ENCODE measurements at places on chromosomes 11 and 22.
A peak's percentile ranks its signal among the peaks of the same experiment; 100 is the strongest.

DNA sequence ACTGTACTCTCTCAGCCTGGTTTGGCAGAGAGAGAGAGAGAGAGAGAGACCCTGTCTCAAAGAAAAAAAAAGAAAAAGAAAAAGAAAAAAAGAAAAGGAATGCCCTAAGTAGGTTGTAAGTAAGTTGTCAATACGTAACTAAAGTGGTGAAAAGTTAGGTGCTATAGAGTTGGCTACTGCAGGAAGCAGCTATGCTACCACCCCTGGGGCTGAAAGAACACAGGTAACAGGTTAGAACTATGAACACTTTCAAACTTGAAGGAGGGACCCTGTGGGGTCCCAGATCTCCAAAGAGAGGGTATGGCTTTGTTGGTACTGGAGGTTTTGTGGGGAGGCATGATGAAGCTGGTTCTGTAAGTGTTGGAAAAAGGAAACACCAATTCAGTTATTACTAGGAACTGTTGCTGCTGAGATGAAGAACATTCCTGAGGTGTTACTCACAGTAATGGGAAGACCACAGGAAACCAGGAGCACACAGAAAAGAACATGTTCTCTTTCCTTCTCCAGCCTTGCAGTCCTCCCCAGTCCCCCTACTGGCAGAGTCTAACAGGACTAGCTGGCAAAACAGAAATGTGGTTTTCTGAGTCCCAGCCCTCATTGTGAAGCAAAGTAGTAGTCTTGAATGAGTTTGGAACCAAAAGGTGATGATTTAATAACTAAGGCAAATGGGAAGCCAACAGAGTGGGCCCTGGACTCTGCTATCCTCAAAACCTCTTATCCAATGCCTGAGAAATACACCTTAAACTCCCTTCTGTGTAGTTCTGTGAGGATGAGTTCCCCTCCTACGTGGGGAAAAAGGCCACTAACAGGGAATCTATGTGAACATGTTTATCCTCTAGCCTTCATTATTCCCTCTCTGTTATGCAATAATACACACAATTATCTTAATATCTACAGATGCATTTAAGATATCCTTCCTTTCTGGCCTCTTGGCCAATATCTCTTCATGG, 427.0 kb upstream of the DDI1 start:
- no peak for DNase-seq

DNA sequence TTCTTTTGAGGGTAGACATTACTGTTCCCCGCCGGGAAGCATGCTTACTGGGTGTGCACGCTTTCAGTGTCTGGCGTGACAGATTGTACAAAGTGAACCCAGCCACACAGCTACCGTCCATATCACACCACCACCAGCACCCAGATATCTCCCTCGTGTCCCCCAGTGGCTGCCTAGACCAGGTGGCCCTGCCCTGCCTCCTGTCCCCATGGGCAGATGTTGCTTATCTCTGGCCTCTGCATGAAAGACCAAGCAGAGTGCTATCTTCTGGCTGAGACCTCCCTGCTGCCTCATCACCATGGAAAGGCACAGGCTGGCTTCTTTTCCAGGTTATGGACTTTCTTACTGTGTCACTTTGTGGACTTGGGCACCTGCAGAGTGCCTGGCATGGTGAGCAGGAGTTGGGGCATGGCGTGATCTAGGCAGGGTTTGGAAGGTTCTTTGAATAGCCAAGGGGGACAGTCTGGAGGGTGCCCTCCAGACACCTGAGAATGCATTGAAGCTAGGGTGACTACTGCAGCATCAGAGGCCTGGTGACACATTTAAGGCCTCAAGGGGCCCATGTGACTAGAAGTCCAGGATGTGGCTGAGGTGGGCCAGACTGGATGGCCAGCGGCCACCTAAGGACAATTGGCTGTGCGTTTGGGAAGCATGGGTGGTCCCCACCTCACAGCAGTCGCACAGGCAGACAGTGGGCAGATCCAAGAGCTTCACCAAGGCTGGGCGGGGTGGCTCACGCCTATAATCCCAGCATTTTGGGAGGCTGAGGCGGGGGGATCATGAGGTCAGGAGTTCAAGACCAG, 4.7 kb downstream of the TANGO2 start:
- no peak for DNase-seq

DNA sequence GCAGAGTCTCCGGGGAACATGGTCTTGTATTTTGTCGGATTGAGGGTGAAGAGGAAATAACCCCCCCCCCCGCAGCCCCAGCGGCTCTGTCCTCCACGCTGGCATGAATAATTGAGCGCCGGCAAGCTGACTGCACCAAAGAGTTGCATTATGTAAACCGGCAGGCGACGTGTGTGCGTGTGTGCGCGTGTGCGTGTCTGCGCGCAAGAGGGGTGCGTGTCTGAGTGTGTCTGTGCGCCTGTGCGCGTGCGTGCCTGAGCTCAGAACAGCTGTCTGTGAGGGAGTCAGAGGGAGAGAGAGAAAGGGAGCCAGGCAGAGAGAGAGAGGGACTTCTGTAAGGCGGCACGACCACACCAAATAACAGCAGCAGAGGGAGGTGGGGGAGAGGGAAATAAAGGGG, 94.4 kb downstream of the SCN3B start:
- DNase-seq: no peak

- DNase-seq: peak; percentile 33
These were observed 101.9 kb downstream of the WT1 start for GRCh38 chr11:32333320-32333991.

GRCh38 chr11:75606099-75606498, 44.0 kb downstream of the SERPINH1 start:
- no peak for DNase-seq

GRCh38 chr11:76700177-76701100, 29.9 kb upstream of the LRRC32 start:
- DNase-seq: no peak

- DNase-seq: no peak
These were observed 35.2 kb downstream of the IFT27 start for GRCh38 chr22:36740716-36741115.

DNA sequence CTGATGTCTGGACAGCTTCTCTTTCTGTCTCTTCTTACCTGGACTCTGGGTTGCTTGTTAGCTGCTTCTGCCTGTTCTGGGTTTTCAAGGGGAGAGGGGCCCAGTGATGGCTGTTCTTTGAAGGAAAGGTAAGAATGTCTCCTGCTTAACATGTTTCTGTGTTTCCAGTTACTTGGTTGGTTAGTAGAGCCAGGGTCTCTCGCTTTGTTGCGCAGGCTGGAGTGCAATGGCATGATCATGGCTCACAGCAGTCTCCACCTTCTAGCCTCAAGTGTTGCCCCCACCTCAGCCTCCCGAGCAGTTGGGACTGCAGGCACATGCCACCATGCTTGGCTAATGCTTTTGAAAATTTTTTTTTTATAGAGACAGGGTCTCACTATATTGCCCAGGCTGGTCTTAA, 126.6 kb downstream of the BCR start:
- DNase-seq: no peak

GRCh38 chr11:75279273-75279672, 38.7 kb downstream of the TPBGL start:
- DNase-seq: no peak

- DNase-seq: no peak
These were observed 13.8 kb downstream of the FADS2 start for GRCh38 chr11:61841636-61842527.

GRCh38 chr11:96082936-96083335, 159.0 kb upstream of the MTMR2 start:
- DNase-seq: no peak

- DNase-seq: no peak
These were observed 41.2 kb downstream of the SYTL2 start for GRCh38 chr11:85769771-85770170.

GRCh38 chr11:120978701-120979100, 45.2 kb upstream of the TBCEL start:
- DNase-seq: no peak

DNA sequence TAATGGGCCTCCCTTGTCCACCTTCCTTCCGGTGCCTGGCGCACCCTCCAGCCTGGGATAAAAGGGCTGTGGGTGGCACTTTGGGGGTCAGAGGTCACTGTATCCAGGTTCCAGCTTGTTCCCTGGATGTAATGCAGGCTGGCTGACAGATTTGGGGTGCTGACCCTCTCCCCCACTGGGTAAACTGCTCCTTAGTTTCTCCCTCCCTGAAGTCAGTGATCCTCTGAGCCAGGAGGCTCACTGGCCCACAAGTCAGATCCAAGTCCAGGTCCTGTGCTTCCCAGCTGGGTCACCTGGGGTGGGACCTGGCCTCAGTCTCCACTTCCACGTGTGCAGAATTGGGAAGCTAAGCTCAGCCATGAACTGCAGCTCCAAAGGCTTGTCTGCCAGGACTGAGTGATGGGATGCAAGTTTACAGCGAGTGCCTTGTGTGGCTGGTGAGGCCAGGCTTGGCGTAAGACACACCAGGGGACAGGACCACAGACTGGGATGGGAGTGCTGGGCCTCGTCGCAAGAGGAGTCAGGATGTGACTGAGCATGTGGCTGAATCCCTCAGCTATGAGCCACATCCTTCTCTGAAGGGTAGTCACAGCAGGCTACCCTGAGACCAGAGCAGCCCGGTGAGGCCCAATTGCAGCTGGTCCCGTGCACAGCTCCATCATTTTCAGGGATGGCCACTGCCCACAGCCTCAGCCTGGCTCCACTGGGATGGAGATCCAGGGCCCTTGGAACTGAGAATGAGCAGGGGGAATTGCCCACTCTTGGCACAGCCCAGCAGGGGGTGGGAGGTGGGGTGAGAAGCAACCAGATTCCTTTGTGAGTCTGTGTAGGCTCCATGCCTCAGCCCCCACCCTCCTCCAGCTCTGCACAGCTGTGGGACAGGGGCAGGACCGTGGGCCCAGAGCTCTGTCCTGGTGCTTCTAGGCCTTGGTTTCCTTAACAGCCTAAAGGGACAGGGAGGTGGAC, 7.2 kb downstream of the SHISA8 start:
- DNase-seq: no peak

DNA sequence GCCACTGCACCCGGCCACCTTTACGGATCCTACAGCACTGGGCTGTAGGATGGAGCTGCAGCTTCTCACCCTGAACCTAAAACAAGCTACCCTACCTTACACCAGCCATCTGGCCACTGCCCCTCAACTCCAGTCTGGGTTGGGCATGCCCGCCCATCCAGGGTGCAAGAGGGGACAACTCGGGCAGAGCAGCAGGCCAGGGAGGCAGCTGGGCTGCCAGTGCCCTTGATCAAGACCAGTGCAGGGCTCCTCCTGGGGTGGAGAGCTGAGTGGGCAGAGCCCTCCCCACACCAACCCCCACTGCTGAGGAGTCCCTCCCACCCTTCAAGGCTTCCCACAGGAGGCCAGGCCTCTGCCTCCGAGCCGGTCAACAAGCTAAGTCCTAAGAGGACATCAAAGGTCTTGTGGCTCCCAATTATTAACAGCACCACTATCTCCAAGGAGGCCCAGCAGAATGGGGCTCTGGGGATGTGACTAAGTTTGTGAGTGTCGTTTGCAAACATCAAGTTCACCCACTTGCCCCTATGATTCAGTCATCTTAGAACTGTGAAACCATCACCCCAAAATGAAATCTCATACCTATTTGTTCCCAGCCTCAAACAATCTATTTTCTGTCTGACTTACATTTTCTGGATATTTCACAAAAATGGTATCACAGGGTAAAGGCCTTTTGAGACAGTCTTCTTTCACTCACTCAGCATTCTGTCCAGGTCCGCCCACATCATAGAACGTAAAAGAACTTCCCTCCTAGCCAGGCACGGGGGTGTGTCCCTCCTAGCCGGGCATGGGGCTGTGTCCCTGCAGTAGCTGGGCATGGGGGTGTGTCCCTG, 11.0 kb downstream of the GATD1 start:
- no peak for DNase-seq

GRCh38 chr11:102343809-102344208, 3.2 kb upstream of the BIRC2 start:
- no peak for DNase-seq

DNA sequence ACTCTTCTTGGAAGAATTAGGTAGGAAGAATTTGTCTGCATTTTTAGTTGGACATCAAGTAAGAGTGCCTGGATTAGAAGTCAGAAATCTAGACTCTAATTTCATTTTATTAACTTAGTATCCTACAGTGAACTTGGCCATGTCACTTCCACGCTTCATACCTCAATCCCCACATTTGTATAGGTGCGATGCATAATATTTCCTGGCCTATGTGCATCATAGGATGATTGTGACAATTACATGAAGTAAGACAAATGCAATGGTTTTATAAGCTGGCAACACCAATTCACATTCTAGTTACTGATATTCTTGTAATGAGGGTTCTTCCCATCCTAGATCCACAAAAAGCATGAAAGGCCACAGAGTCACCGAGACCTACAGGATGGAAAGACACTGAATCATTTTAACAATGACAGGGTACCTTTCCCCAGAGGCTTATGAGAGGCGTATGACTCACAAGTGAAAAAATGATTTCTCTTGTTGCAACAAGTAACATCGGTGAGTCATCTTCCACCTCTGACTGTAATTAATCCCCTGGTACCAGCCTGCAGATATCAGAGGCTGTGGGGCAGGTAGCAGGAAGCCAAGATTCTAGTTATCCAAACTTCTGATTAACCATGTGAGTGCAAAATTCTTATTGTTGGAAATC, 56.0 kb upstream of the OR5AK2 start:
- no peak for DNase-seq

DNA sequence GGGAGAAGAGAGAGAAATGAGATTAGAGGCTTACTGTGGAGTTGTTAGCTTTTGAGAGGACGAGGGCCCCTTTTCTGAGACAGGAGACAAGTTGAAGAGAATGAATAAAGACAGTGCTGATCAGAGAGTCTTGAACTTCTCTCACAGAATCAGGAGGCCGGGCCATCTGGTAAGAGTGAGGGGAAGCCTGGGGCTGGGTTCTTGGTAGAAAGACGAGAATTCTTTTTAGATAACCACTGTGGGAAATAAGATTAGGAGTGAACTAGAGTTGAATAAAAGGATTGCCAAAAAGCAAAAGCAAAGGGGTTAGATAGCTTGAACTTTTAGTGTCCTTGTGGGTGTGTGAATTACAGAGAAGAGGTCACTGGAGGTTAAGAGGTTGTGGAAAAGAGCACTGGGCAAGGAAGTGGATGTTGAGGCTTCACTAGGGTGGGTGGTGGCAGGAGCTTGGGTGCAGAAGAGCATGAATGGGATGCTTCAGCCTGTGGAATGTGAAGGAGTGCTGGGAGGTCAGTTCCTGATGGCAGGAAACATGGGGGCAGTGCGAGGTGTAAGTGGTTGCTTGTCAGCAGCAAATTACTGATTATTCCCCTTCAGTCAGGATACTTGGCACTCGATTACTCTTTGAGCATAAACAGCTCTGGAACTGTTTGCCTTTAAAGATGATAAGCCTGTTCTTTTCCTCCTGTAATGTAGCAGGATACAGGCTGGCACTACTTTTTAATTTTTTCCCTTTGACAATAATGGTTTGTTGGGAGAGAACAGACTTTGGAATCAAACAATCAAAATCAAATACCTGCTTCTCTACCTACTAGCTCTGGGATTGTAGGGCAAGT, 98.3 kb downstream of the ARHGAP42 start:
- no peak for DNase-seq

DNA sequence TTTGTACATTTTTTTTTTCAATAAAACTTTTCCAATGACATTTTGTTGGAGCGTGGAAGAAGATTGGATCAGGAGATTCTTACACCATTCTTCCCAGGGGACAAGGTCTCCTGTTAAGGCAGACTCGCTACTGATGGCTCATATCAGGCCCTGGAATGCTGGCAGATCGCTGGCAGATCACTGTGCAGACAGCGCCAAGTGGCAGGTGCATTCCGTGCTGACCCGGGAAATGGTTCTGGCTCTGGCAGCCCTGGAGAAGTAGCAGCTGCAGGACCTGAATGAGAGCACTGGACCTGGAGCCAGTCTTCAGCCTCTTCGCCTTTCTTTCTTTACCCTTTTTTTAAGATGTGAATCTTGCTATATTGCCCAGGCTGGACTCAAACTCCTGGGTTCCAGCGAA, 10.7 kb downstream of the SERPINH1 start:
- no peak for DNase-seq
